IPS DF 19.7 (cell line): ENCODE measurements at places on chromosomes 7 and 10.

- no peak for DNase-seq
These were observed 8.5 kb upstream of the SCD start for GRCh38 chr10:100338434-100339036.

DNA sequence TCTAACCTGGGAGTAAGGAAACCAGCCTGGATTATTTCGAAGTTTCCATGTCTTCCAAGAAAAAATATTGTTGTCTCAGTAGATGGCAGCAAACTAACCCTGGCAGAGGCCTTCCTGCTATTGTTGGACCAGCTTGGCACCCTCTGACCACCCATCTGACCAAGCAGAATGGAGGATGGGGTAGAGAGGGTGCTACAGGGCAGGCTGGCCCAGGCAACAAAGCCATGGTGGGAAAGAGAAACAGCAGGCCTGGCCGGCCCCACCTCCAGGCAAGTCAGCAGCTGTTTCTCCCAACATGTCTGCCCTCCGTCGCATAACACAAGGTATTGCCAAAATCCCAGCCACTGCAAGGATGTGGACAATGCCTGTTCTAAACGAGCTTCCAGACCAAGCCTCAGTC is 95.0 kb downstream of the FAM53B start:
- no peak for DNase-seq

DNA sequence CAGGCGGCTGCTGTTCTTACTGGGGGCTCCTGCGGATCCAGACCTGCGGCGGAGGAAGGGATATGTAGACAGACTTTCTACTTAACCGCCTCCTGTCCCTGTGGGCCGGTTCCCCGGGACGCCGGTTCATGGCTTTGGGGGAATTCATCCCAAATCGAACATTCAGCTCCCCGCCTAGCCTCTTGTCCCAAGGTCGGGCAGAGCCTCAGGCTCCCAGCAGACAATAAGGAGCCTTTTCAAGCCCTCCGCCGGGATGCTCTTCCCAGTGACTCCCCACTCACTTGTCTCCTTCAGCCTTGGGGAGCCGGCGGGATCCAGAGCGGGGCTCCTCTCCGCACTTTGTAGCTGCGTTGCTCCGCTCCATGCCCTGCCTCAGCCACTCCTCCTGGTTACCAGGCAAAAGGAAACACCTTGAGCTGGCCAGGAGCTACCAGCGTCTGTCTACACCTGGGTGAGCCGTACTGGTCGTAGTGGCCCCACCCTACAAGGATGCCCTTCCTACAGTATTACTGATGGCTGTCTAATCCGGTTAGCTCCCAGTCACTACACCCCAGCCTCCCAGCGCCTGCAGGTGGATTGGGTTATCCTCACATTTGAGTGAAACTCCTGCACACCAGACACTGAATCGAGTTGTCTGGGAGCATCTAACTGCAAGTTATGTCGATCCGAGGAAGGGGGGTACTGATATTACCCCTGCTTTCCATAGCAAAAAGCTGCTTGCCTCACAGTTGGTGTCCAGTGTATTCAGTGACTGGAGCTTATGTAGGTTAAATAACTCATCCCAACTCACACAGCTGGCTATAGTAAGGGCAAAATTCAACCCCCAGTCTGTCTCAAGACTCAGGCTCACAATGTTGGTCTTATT is at the start of gene C10orf95:
C10orf95 (minus strand) TSS at position 439 of the 865 bp plus-strand sequence. CDS start 450 bp downstream, outside the sequence.
- DNase-seq = no peak

GRCh38 chr10:119723624-119724023 is 2.2 kb upstream of the INPP5F start:
- DNase-seq = no peak

DNA sequence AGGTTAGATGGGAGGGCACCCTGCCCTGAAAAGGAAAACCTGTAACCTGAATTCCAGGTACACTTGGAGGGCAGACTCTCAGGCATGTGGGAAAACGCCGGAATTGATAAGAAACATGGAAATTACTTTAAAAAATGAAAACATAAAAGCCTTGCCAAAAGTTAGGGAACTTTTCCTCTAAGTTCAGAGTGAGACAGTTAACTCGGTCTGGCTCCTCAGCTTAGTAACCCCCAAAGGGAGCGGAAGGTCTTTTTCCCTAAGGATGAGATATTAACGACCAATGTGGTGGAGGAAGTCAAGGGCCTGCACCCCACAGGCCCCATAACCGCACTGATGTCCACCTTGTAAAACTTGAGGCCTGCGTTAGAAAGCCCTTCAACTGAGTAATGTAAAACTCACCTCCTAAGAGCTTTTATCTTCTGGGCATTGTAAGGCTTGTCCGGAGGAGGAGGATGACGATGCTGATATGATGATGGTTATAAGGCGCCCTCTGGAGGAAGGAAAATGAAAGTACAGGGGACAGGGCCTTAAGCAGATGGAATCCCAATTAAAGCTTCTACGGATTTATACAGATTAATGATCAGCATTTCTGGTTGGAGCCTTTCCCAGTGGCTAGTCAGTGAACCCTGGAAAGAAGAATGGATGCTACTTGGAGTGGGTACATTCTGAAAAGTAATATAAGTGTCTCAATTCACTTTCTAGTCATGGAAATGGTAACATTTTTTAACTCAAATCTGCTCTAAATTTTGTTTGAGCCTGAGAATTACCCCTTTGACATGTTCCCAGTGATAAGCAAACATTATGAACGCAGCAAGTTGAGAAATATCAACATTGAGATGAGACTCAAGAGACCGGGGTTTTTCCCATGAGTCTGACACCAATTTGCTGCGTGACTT is 694 bp downstream of the COL1A2 start:
- no peak for DNase-seq

DNA sequence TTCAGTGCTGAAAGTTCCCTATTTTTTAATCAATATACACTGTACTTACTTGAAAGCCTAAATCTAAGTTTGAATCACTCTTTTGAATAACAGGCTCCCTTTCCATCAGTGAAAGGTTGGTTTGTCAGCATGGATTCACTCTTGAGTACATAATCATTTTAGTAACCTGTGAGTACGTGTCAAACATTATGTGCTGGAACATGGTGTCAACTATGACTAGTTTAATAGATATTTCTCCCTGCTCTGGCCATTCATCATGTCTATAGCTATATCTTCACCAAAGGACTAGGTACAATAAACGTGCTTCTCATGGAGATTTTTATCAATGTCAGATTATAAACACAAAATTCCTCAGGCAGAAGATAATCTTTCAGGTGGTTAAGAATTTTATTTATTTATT is 61.7 kb upstream of the MDFIC start:
- no peak for DNase-seq

DNA sequence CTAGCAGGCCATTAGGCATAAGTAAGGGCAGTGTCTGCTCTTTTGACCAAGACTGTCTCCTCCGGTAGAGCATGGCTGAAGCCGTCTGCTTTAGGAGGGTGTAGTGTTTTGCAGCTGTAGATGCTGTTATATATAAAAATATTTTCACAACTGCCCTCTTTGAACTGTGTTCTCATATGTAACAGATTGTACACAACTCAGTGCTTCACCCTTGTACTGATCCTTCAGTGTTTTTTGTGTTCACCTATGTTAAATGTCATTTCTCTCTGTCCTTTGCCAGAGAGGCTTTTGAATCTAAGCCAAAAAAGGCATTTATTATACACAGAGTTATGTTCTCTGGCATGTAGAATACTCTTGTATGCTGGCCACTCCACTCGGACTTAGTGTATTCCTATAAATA is 135.5 kb downstream of the BICC1 start:
- DNase-seq = no peak

DNA sequence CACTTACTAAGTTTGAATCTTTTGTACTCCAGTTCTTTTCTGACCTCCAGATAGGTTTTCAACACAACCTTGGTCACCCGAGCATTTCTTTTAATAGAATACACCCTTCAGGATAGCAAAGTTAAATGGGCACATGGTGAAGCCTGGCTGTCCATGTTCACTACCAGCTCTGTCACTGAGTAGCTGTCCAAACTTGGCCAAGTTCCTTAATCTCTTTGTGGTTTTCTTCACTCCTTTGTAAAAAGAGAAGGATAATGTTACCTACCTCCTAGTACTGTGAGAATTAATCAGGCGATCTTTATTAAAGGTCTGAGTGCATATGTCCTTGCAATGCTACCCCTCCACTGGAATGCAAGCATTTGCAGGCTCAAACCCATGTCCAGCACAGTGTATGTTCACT is 128.1 kb upstream of the PTPRZ1 start:
- DNase-seq = no peak

GRCh38 chr7:45347804-45348203 is 190.2 kb downstream of the RAMP3 start:
- no peak for DNase-seq

DNA sequence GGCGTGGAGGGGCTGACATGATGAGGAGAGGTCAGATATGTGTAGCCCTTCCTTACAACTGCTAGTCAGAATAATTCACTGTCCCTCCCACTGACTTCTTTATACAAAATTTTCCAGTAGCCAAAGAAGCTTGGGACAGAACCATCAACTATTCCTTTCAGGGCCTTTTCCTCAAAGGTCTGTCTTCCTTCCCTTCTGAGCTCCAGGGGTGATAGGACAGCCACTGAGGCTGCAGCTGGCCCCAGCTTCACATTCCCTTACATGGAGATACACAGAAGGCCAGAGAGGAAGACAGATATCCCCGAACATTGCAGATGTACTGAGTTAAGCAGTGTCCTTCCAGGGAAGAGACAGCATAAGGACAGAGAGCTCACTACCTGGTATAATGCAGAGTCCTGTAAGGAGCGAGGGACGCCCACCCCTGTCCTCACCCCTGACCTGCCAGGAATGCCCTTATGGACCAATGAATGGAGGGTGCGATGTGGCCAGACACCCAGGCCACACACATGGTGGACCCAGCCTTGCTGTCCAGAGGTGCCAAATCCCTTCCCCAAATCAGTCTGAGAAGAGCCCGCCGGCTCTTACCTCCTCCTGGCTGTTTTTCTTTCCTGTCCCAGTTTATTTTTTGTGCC is 754.7 kb downstream of the GRID1 start:
- no peak for DNase-seq

- no peak for DNase-seq
These were observed 2.0 kb upstream of the GTPBP4 start for GRCh38 chr10:986137-986825.

DNA sequence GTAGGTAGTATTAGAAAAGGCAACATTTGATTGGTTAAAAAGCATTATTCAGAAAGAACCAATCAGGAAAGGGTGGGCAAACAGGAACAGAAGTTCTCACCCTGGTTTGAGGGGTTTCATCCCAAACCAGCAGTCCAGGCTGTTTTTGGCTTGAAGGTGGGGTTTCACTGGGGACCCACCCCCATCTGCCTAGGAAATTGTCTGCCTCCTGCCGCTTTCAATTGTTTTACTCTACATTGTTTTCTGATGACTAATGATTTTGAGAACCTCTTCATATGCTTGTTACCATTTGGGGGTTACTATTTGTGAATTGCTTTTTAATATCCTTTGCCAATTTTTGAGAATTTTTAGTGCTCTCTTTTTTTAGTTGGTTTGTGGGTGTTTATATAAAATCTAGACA is 3.3 kb upstream of the PCBD1 start:
- no peak for DNase-seq

- no peak for DNase-seq
These were observed 76.7 kb downstream of the CCNY start for GRCh38 chr10:35412900-35413491.

DNA sequence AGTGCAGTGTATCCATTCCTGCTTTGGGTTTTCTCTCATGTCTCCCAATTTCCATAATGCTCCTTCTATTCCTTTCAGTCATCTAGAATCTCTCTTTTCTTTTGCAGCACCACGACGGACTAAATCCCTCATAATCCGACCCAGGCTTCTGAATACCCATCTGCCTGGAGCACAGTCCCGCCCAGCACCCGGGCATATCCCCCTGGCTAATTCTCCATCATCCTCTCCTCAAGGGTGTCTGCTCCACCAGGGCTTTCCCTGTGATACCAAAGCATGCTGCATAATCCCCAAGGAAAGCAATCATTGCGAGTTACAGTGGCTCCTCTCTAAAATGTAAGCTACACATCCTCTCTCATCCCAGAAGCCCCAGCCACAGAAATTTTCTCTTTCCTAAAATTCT is 321.9 kb downstream of the CCDC3 start:
- DNase-seq = no peak

DNA sequence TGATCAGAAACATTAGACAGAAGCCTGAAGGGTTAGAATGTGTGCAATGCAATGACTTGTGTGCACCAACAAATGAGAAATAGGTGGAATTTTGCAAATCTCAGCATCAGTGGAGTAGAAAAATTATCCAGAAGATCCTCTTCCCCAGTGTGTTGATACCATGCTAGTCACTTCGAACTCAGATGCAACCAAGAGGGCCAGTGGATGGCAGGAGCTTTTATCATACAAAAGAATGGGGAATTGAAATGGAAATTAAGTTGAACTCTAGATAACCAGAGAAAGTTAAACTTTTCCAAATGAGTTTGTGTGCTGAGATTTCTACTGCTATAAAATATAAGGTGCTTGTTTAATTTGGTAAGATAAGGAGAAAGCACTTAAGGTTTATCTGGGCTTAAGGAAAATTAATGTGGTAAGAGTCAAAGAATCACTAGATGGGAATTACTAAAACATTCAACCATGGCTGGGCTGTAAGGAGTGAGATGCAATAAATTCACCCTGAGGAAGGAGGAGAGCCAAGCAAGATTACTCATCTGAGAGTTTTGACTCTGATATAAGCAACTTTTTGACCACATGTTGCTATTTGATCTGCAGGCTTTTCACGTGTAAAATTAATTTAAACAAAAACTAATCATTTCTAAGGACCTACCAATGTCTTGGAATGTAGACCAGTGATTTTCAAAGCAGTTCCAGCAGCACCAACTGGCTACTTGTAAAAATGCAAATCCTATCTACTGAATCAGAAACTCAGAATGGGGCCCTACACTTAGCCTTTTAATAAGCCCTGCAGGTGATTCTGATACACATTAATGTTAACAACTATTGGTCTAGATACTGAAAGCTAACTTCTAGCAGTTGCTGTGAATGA is 113.2 kb downstream of the CDC14C start:
- DNase-seq = no peak

DNA sequence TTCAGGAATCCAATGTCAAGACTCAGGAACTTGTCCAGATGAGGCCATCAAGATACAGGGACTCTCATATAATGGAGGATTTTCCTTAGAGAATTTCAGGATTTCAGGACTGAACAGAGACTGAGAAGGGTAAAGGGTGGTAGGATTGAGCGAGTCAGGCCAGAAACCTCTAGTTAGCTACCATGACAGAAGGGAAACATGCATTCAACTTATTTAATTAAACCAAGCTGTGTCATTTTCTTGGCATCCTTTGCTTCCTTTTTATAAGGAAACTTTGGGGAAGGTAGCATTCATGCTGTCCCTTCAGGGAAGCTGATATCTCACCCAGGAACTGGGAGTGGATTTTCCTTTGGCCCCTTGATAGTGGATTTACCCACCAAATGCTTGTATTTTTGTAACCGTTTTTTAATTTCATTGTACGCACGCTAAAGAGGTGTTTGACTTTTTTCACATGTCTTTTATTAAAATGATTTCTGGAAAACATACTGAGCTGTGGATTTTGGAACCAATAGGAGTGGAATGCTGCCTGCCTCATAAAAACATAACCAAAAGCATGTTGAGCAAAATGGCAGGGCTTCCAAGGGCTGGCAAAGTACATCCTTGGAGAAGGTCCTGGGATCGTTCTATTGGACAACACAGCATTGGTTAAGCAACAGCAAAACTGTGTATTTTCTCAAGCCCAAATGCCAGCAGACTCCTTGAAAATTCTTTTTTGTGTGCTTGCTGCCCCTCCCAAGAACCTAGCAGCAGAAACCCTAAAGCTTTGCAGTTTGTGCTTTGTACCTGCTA is 104.5 kb downstream of the CXCL12 start:
- DNase-seq = no peak
